ENCODE measurements at places on chromosomes 16 and 17. TPM values are rescaled to one million over a fixed set of nuclear protein-coding genes. Genes with fewer than 3 reads are reported as not detected.

PLA2G10 gene
- polyA plus RNA-seq, result 0.34 TPM

STARD3 gene
- 51.1 TPM for polyA plus RNA-seq

KLHL10 gene
- 0.32 TPM for polyA plus RNA-seq

ETV4 gene
- 32.7 TPM for polyA plus RNA-seq

MNT gene
- 13.8 TPM for polyA plus RNA-seq

ZNF597 gene
- polyA plus RNA-seq, result 4.1 TPM

DNA sequence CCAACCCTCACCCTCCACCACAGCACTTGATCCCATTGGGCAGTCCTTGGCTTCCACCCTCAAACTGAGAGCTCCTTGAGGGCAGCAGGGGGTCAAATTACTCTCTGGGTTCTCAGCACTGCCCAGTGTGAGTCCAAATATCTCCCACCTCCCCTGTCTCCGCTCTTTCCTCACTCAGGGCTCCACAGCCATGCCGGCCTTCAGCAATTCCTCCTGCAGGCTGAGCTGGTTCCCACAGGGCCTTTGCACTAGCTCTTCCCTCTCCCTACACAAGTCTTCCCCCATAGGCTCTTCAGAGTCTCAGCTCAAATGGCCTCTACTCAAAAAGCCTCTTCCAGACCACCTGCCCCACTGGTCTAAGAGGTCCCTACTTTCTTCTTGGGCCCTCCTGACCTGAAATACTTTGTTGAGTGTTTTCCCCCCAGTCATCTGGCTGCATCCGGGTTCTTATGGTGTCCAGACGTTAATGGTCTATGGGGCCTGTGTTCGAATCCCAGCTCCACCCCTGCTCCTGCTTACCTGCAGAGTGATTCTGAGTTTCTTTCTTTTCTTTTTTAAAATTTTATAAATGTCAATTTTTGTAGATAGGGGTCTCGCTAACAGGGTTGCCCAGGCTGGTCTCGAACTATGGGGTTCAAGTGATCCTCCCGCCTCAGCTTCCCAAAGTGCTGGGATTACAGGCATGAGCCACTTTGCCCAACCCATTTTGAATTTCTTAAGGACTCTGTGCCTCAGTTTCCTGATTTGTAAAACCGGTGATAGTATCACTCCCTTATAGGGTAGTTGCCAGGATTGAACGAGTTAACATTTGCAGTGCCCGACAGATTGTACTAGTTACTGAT, 973 bp upstream of the IL4R start:
- DNase-seq, result no peak

DNA sequence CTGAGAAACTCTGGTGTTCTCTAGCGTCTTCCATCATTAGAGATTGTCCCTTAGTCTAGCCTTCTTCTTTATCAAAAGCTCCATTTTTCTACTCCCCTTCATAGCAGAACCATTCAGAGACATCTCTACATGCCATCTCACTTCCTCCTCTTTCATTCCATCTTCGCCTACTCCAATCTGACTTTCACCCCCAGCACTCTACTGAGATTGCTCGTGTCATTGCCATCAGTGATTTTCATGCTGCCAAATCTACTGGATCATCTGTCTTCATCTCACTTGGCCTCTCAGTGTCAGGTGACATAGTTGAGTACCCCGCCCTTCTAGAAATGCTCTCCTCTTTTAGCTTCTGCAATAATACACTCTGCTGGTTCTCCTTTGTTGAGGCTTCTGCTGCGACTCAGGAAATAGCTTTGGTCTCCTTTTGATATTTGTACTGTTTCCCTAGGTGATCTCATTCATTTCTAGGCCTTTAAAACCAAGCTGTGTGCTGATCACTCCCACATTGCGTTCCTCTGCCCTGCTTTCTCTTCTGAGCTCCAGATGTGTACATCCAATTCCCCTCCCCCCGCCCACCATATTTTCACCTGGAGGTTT, 119.1 kb downstream of the FTO start:
- no peak for DNase-seq

DNA sequence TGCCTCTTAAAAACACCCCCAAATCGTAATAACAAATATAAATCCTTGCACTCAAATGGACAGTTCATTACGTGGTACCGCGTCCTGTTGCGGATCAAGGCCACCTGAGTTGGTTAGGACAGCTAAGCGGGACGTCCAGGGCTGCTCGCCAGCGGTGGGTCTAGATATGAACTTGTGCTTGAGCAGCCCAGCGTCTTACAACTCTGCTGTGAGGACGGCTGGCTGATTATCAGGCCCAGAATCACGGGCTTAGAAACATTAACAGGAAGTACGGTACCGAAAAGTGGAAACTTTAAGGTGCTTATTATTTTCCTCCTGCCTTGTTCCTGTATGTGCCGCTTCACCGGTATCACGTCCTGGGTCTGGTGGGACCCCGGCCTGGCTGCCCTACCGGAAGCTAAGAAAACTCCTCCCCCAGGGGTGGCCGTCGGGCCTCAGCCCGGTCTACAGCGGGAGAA, 832 bp upstream of the SRRM2 start:
- DNase-seq, result peak; percentile 24

- peak; percentile 67 for DNase-seq
Measured at GRCh38 chr16:55944377-55944802, 69.2 kb upstream of the CES5A start.

- DNase-seq, result no peak
Measured at GRCh38 chr17:57456622-57457021, 200.3 kb downstream of the MSI2 start.

- DNase-seq, result no peak
Measured at GRCh38 chr16:77995843-77996455, 26.4 kb upstream of the CLEC3A start.

DNA sequence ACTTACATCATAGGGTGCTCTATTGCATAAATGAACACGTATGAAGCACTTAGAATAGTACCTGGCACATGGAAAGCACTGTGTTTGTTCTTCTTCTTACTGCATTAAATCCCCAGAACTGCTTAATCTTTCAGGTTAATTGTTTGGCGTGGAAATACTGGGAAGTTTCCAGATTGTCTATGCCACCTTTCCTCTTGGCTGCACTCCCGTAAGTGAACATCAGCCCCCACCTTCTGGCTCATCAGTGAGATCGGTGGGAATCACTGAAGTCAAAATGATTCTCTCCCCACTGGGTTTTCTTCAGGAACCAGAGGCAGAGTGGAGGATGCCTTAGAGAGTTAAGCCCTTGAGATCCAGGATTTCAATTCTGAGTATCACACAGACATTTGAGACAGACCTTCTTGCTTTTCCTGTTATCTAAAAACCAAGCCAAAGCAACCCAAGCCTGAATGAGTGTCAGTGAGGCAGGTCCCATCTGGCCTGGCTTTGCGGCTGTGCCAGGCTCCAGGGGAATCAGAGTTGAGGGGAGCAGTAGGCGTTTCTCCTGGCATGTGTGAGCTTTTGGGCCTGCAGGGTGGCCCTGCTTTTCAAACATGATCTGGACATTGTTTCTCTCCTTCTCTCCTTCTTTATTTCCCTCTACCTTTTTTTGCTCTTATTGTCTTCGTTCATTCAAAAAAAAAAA, 59.1 kb downstream of the OTOA start:
- DNase-seq, result no peak

DNA sequence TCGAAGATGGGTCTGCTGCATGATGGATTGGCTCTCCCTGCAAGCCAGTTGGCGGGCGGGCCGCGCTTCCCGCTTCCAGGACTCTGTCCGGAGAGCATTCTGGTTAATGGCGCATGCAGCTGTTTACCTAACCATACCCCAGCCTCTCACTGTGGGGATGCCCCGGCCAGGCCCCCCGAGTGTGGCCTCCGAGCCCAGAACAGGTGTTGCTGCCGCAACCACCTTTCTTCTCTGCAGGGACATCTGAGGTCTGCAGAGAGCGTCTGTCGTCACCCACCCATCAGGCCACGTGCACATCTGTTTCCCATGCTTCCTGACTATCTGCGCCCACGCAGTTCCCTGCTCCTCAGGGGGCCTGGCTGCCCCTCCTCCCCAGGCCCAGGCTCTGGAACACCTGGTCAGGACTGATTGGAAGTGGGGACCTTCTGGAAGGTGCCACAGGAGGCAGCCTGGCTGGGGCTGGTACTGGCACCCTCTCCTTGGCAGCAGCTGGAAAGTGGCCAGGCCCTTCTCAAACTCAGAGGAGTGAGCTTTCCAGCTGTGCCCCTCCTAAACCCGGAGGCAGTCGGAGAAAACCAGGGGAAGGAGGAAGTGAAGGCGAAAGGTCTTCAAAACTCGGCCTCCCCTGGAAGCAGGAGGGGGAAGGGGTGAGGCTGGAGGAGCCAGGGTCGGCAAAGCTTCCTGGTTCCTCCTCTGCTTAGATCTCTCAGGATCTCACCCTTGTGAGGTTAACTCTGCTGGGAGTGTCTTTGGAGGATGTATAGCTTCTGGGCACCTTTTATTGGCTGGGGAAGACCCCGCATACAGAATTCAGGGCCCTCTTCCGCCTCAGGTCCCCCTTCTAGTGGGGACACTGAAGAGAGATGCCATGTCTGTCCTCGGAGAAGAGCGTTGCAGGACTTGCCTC, 64.5 kb upstream of the CIBAR2 start:
- DNase-seq, result no peak

DNA sequence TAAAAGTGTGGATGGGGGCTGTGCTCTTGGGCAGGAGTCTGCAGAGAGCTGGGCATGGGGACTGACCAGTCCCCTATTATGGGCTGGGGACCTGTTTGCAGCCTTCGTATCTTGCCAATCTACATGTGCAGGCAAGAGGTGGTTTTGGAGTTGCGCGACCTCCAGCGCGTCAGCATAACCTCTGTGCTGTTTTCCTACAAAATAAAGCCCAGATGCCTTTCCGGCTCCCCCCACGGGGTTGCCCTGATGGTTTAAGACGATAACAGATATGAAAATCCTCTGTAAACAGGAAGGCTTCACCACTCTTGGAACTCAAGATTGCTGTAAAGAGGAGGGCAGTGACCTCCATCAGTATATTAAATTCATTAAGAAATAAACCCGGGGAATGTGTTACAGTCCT, 16.5 kb upstream of the SPPL2C start:
- no peak for DNase-seq

GRCh38 chr17:20242271-20242670, 225.1 kb downstream of the LGALS9B start:
- DNase-seq, result no peak

GRCh38 chr16:23257682-23258081, 44.4 kb upstream of the SCNN1B start:
- DNase-seq, result peak; percentile 29

DNA sequence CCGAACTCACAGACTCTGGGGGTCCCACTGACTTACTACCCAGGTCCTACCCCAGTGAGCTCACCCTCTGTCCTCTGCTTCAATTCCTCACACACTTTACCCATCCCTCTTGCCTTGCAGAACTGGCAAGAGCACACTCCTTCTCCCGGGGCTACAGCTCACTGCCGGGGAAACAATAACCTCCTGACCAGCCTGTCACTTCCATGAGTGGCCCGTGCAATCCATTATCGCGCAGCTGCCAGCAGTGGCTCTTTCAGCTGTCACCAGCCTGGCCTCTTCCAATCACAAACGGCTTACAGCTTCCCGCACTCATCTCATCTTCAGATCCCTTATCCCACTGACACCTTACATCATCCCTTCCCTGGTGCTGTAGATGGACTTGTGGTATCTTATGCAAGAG, 79.5 kb downstream of the CPPED1 start:
- no peak for DNase-seq

DNA sequence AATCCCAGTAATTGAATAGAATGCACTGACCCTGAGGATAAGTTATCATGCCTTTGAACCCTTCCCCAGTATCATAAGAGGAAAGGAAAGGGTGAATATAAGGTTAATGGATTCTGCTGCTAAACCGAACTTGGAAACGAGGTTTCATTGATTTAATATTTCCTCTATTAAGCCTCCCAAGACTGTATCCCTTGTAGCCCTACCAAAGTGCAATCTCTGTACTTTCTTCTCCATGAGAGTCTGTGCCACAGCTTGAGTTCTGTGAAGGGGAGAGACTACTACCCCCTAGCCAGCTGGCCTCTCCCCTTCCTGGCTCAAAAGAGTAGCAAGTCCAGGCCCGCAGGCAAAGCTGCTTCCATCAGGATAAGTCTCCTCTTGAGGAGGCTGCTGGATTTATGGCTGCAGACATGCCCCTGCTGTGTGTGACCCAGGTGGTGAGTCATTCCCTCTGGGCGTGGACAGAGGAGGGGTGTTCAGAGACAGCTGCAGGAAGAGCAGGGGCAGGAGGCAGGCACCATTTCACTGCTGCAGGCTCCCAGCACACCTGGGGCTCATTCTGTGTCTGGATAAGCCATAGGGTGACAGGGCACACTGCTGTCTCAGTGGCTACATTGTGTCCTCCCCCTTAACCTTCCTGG, 58.4 kb downstream of the TOM1L2 start:
- no peak for DNase-seq

GRCh38 chr17:13292291-13292690, 274.5 kb upstream of the ELAC2 start:
- no peak for DNase-seq

DNA sequence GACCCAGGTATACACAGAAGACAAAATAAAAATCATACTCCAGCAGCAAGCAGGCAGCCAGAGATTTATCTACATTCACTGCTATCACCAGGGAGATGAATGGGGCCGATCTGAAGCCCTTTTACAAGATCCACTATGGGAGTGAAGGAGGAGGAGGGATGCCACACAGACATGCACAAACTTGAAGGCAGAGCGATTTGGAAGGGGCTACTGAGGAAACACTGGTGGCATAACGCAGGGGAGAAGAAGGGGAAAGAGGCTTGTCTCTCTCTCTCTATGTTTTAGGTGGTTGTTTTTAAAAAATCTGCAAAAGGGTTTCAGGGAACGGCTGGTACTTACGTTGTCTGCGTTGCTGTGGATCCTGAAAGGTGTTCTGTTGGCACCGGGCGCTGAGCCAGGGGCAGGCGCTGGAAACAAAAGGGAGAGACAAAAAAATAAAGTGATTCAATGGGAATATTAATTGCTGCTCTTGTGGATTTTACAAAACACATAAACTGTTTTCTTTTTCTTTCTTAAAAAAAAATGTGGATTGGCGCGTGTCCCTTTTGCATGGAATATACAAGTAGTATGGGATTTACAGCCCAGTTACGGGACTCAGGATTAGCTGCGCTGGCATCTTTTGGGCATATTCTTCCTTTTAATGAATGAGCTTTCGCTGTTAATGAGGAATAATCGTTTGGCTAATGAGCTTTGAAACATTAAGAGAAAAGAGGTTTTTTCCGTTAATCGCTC, 255.3 kb upstream of the PMFBP1 start:
- DNase-seq, result no peak

GRCh38 chr17:79047291-79047920, 23.4 kb downstream of the C1QTNF1 start:
- no peak for DNase-seq

- DNase-seq, result no peak
Measured at GRCh38 chr16:19621445-19621844, 65.9 kb downstream of the VPS35L start.

DNA sequence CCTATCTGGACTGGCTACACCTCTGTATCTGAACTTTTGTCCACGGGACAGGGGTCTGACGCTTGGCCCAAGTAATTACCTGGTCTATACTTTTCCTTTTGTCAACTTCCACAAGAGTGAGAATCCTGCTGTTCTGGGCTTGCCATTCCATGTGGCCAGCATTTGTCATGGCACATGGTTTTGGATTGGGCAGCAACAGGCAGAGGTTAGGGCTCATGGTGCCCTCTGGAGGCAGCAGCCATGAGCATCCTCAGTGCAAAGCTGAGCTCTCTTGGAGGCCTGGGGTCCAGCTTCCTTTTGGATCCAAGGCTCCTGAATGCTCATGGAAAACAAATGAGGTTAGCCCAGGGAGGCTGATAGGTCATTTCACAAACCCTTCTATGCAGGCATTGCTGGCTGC, 7.5 kb upstream of the EDC4 start:
- no peak for DNase-seq

- DNase-seq, result no peak
Measured at GRCh38 chr16:86758932-86759331, 180.6 kb downstream of the FOXL1 start.

Data from right renal pelvis (tissue), 4 donors.